ENCODE measurements at places on chromosomes 1 and 21.

DNA sequence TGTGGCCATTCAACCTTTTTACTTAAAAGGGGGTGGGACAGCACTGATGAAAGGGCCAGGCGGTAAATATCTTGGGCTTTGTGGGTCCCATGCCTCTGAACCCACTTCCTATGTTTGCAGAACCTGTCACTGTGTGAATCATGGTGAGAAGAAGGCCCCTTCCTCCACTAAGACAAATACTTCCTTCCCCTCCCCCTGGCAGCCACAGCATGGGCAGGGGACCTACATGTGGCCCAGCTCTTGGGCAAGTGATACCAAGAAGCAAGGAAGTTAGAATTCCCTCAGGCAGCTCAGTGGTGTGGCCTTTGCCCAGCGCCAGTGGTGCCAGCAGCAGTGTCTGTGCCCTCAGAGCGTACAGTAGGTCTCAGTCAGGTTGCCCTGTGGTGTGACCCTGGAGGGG is 168.6 kb downstream of the TRIM33 start:
- DNase-seq, result no peak

- DNase-seq, result peak; percentile 42
These were observed 3.2 kb downstream of the ATP8B2 start for GRCh38 chr1:154328318-154329151.

- no peak for DNase-seq
These were observed 41.1 kb downstream of the SLC35F3 start for GRCh38 chr1:233945573-233945972.

DNA sequence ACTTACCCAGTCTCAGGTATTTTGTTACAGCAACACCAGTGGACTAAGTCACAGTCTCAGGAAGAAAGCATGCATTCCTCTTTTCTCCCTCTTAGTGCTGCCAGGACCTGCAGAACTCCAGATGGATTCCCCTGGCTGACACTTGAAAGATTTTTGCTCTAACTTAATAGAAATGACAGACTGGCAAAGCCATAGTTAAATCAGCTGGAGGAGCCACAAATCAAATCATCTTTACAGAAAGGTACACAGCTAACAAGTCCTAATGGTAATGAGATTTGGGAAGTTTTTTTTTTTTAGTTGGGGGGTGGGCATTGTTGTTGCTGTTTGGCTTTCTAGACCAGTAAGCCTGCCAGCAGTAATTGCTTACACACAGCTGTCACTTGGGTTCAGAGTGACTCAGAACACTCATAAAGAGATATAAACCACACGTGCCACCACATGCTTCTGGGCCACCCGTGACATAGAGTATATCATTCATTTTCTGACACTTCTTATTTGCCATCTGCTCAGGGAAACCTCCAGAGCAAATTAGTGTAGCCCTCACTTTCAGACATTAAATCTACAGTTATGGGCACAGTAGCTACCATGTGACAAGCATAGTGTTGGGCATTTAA is 72.4 kb downstream of the FH start:
- DNase-seq, result no peak

GRCh38 chr1:85911742-85912141 is 203.5 kb upstream of the ZNHIT6 start:
- no peak for DNase-seq

DNA sequence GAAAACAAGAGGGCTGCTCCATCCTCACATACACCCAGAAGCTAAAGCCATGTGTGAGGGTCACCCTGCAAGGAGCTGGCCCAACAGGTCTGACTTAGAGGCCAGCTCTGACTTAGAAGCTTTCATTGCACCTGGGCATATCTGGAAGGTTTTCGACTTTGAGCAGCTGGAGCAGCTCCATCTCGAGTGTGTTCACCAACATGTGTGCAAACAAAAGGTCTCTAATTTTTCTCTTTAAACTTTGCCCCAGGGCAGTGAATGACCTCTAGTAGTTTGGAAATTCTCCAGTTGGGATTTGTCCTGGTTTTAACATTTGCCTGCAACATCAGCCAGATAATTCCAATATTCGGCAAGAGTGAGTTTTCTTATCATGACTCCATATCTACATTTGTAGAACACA is 108.3 kb downstream of the TNR start:
- no peak for DNase-seq

DNA sequence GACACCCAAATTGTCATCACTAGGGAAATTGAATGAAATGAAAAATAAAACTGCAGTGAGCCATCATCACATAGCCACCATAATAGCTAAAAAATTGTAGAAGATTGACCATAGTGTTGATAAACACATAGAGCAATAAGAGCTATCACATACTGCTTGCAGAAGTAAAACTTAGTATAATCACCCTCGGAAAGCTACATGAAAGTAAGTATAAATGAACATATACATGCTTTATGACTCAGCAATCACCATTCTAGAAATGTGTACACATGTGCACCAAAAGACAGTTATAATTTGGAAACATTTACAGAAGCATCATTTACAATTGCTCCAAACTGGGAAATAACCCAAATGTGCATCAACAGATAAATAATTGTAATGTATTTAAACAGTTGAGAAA is 153.1 kb upstream of the LRRC7 start:
- no peak for DNase-seq

- no peak for DNase-seq
These were observed 290.3 kb downstream of the PTPRC start for GRCh38 chr1:198929111-198929604.

DNA sequence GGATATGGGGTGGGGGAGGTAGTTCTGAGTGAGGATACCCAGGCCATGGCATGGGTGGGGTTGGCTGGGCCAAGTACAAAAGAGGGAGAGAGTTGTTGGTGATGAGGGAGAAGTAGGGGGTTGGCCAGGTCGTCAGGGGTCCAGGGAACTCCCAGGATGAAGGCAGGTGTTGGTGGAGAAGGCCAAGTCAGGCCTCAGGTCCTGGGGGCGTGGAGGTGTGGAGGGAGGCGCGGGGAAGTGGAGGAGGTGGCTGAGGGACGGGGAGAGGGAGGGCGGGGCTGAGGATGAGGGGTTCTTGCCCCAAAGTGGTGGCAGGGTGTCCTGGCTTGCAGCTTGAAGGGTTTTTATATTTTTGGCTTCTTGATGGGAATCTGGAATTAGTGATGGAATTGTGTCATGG is 61.1 kb downstream of the FOXO6 start:
- no peak for DNase-seq

- DNase-seq, result no peak
These were observed 7.9 kb upstream of the GNPAT start for GRCh38 chr1:231232870-231233734.

DNA sequence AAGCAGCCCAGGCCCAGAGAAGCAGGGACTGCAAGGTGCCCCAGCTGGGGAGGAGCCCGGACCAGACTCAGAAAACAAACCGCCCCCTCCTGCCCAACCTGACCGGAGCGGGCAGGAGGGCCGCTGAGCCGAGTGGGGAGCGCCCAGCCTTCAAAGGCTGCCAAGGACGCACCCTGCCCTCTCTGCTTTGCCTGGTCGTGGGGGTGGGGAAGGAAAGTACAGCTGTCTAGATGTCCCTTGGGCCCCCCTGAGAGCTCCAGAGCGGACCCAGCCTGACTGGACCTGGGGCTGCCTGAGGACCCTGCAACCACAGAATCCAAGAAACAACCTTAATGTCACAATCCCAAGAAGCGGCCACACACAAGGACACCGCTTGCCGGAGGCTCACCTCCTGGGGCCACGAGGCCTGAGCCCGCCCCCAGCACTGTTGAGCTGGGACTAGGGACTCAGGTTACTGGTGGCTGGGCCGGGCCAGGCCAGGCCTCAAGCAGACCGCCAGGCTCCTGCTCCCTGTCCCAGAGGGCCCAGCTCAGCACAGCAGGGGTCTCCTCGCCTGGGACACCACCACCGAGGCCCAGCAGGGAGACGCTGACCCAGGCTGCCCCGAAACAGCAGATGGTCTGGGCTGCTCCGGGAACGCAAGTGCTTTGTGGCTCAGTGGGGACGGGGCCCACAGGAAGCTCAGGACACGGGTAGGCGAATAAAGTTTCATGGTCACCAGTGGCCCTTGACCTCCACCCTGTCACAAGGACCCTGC is 1.4 kb downstream of the DVL1 start:
- DNase-seq, result no peak

Data from GM04504 (cell line).